ENCODE measurements at places on chromosomes 6 and 20.
A peak's percentile ranks its signal among the peaks of the same experiment; 100 is the strongest.

GRCh38 chr6:131377112-131377705, 195.8 kb upstream of the ARG1 start:
- DNase-seq: no peak

GRCh38 chr20:2137552-2138201, 36.0 kb downstream of the STK35 start:
- DNase-seq: peak; percentile 74

GRCh38 chr6:84137989-84138575, 89.4 kb downstream of the CEP162 start:
- no peak for DNase-seq

DNA sequence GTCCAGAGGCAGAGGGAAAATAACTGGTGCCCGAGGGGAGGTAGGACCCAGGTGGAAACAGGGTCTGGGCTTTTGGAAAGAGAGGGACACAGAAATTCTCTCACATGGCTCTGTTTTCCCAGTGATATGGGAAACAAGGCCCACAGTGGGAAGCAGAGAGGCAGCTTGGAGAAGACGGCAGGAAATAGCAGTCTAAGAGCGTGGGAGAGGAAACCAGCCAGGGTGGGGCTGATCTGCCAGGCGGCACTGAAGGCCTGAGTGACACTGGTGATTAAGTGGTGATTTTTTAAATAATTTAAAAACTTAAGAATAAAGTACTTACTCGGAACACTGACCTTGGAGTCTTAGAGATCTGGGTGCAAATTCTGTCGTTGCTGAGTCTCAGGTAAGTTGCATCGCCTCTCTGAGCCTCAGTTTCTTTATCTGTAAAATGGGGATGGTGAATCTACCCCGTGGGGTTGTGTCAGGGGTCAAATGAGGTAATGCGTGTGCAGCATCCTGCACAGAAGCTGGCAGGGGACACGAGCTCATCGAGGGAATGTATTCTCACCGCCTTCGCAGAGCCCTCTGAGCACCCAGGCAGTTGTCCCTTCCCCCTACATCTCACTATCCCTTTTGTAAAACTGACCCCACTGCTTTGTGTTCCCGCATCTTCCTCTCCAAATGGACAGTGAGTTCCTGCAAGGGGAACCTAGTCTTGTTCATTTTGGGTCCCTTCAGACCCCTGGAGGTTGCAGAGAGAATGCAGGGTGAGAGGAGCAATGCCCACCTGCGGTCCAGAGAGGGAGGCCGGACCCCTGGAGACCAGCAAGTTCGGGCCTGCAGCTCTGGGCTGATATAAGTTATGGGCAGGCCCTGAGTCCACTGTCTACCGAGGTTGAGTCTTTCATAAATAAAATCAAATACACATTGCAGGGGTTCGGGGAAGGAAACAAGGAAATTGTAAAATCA, 228.6 kb upstream of the PMEPA1 start:
- no peak for DNase-seq

GRCh38 chr20:50041246-50041873, 58.6 kb downstream of the SNAI1 start:
- no peak for DNase-seq

- DNase-seq: no peak
Observed at GRCh38 chr6:62645274-62645673, 359.2 kb upstream of the KHDRBS2 start.
